DMS79 (cell line): ENCODE measurements at places on chromosomes 4 and X.
A peak's percentile ranks its signal among the peaks of the same experiment; 100 is the strongest.

DNA sequence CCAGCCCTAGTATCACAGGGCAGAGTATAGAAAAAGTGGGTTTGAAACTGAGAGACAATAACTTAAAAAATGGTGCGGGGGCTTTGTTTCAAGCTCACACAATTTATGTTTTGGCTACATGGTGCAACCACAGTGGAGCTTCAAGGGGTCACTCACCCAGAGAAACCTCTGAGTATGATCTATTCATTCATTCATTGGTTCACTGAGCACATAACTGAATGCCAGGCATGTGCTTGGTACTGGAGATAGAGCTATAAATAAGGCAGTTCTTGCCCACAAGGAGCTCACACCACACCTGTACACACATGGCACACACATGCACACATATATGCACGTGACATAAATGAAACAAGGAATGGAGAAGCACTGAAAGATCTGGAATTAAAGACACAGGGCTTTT, 171.4 kb downstream of the NHS start:
- no peak for DNase-seq

GRCh38 chr4:47095884-47096283, 64.5 kb downstream of the GABRB1 start:
- no peak for DNase-seq

- DNase-seq: no peak
Observed at GRCh38 chr4:168451331-168451730, 29.0 kb downstream of the DDX60L start.

DNA sequence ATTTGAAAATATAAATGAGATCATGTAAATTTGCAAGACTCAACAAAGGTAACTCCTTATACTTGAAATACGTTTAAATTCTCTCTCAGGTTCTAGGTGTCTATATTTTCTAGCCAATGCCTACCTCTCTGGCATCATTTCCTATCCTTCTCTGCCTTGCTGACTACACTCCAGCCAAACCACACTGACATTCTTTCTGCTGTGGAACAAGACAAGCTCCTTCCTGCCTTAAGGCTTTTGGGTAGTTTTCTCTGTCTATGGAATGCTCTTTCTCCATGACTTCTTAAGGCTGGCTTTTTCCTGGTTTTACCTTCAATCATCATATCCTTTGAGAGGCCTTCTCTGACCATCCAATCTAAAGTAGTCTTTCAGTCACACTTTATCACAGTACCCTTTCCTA, 201.0 kb downstream of the SPRY1 start:
- no peak for DNase-seq

GRCh38 chr4:110633358-110634341, 10.8 kb upstream of the PITX2 start:
- no peak for DNase-seq

DNA sequence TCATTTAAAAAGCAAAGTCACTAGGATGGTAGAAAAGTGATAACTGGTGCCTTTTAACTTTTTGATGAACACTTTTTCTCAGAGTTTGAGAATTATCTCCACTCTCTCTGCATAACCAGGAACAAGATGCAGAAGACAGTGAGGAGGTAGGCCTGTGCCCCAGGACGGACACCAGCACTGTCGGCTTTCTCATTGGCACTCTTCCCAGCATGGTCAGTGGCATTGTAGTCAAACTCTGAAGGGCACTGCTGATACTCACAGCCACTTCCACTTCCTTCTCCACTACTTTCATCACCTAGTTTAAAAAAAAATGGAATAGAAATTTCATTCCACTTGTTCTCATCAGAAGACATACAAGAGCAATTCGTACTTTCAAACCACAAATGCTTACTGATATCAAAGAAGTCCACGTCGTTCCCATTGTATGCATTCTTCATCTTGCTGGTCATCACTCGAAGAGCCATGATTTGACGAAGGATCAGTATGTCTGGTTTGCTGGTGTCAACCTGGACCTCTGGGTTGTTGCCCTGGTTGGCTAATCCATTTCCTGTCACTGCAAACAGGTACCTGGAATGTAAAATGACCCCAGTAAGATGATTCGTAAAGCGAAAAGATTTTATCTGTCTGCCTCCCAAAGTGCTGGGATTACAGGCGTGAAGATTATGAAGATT, 84.8 kb upstream of the TFDP3 start:
- no peak for DNase-seq

DNA sequence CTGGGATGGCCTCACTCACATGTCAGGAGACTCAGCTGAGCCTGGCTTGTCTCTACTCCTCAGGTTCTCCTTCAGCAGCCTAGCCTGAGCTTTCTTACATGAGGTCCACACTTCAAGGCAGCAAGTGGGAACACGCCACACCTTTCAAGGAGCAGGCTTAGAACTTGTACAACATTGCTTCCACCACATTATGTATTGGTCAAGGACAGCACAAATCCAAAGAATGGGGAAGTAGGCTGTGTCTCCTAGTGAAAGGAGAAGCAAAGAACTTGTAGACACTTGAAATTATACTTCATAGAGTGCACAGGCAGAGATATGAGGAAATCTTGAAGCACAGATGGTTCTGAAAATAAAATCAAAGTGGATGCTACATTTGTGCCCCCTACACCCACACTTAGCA, 120.9 kb upstream of the NOCT start:
- DNase-seq: no peak

DNA sequence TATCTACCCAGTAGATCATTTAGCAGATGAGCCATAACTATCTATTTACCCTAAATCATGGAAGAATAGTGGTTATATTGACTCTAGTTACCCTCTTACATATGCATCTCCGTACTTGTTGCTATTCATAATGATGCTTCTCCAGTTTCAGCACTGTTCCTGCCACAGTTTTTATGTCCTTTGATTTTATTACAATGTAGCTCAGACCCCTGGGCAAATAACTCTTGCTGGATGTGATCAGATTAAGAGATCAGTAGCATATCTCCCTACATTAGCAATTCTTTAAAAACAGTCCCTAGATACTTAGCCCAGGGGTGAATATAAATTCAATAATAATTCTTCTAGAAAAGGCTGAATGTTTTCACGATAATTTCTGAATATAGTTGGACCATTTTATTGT, 696.5 kb downstream of the ADGRL3 start:
- no peak for DNase-seq

DNA sequence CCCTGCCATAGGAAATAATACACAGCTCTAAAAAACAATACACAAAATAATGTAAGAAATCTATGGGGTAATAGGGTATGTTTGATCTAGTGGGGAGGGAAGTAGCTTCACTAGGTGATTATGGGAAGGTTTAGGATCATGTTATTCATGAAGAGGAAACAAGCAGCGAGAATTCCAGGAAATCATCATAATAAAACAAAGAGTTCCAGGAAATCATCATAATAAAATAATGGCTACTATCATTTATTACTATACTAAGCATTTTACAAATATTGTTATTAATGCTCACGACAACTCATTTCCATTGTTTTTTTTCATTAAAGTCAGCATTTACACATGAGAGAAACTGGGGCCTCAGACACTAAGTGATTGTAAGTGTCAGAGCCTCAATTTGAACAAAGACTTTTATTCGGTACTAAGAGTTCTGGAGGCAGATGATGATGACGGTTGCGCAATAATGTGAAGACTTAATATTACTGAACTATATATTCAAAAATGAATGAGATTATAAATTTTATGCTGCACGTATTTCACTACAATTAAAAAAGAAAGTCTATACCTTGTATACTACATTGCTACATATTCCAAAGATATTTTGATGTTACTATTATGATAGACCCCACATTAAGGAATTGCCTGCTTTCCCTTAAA, 12.2 kb upstream of the CXCL8 start:
- no peak for DNase-seq

DNA sequence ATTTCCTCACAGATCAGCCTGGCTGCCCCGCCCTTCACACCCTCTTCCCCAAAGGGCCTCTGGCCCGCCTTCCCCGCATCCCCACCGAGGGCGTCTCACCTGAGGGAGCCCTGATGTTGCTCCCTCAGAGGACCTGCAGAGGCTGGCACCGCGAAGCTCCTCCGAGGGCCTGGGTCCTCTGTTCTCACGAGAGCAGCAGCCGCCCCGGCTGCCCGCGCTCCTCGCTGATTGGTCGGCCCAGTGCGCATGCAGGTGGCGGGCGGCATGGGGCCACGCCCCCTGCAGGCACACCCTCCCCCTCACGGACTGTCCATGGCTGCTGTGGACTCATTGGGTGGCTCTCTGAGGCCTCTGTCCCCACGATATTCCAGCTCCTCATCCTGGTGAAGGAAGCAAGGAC, at the start of gene FAM9C:
Gene FAM9C (minus strand): TSS at position 180 of the 400 bp plus-strand sequence. CDS start 831 bp downstream, outside the sequence.
- no peak for DNase-seq

DNA sequence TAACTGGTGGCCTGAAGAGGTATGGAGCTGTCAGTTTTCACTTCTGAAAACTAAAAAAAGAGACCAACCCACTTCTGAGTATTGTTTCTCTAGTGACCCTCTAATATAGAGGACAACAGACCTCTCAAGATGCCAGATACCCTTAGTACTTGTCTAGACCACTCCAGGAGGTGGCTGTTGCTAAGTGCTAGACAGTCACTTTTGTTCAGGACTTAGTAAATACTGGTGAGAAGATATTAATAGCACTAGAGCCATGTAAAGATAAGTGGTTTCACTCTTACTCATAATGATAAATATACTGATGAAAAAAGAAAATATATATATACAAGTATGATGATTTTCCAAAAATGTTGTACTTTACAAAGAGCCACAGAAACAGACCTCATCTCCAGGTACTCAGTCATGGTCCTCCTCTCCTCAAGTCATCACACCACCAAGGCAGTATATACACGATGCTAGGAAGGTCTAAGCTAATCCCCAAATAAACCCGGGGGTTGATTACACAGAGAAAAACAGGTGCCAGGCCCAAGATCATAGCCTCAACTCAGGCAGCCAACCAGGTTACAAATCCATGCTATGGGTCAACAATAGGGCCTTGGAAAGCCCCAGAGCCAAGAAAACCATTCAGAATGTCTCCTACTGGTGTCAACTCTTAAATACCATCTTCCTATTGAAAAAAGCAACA, 66.9 kb downstream of the ARHGEF9 start:
- DNase-seq: peak; percentile 8
